Right renal cortex interstitium (tissue), 3 donors: ENCODE measurements at places on chromosomes 6 and 20.
A peak's percentile ranks its signal among the peaks of the same experiment; 100 is the strongest.

GRCh38 chr6:28648035-28648877 lies 122.6 kb downstream of the GPX5 start:
- peak; percentile 78 for DNase-seq

DNA sequence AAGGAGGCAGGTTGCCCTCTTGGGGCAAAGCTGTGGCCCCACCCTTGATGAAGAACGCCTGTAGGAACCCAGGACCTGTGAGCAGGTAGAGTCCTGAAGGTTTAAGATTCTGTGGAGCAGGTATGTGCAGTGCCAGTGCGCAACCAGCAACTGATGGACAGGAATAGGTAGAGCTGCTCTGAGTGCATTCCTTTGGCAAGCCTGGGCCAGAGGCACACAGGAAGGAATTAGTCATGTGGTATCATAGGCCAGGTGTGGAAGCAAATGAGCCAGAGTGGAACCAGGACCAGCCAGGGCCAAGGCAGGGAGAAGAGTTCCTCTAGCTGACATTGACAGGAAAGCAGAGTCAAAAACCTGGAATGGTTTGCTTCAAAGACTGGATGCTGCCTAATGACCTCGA lies 1.4 kb upstream of the KHDC1 start:
- DNase-seq, result no peak

DNA sequence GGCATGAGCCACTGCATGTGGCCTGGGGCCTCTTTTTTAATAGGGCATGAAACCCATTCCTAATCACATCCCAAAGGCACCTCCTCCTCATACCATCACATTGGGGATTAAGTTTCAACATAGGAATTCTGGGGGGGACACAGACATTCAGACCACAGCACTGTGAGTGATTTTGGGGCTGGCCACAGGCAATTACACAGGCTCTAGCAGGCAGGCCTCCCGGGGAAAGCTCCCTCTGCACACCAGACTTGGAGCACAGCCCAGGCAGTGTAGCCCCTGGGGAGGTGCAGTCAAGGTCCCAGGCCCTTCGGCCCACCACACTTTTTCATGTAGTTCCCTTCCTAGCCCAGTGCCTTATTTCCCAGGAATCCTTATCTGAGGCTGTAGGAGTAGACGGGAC lies 5.5 kb downstream of the SFT2D1 start:
- no peak for DNase-seq

- no peak for DNase-seq
Observed at GRCh38 chr6:149164199-149164750, 153.2 kb upstream of the TAB2 start.

- no peak for DNase-seq
Observed at GRCh38 chr6:26554697-26555504, 16.7 kb downstream of the HMGN4 start.

GRCh38 chr6:84606860-84607259 lies 157.5 kb downstream of the TBX18 start:
- DNase-seq, result no peak

DNA sequence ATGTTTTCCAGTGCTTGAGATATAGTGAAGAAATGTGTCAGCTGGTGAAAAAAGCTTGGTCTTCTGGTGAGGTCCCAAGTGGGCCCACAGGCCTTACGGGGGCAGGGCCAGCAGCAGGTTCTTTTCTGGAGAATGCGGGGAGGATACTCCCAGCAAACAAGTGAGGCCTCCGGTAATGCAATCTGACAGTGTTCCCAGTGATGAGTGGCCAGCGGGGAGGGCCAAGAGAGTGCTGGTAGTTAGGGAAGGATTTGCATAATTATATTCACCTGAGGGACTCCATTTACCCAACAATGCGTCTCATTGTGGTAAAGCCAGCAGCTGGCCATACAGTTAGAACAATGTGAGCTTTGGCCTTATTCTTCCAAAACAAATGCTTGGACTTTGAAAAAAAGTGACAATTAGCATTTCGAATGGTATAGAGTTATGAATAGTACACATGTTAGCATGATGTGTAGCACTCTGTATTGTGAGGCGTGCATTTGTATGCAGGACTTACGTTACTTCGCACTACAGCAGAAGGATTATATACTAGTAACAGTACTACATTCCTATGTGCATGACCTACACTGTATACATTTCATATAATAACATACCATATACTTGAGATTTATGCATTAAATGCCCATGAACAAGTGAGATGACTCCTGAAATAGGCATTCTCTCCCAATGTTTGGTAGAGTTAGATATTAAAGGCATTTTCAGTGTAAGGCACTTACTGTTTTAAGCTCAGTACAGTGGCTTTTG lies 69.8 kb downstream of the MYB start:
- DNase-seq, result no peak

DNA sequence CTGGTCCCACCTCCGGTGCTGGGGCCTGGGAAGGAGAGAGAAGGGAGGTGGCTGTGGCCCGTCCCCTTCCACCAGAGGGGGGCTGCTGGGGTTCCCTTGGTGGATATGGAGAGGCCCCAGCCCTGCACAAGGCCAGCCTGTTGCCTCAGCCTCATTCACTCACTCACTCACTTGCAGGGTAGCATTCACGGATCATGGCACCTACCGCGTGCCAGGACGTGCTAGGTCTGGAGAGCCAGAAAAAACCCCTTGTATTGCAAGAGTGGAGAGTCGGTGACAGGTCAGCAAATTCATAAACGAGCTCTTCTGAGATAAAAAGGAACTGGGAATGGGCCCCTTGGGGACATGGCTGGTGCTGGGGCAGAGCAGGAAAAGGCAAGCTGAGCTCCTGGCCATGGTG lies 6.4 kb upstream of the ZBTB46 start:
- DNase-seq, result no peak

DNA sequence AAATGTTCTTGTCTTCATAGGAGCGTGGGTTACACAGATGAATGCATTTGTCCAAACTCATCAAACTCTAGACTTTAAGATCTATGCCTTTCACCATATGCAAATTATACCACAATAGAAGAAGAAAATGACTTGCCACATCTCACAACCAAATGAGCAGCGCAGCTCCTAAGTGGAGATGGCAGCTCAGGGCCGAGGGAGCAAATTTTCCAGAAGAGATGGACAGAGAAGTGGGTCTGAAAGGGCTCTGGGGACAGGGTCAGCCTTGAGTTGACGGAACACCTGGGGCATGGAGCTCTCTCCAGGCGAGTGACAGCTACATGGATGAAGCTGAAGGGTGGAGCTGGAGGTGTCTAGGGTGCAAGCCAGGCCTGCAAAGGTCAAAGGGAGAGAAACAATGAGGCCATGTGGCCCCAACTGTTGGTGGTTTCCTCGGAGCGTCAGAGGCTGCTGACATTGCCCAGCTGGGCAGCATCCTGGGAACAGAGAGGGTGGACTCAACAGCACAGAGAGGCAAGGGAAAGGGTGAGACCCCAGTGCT lies 228.3 kb downstream of the NRN1 start:
- no peak for DNase-seq

- no peak for DNase-seq
Observed at GRCh38 chr6:31592396-31592771, 422 bp downstream of the NCR3 start.

DNA sequence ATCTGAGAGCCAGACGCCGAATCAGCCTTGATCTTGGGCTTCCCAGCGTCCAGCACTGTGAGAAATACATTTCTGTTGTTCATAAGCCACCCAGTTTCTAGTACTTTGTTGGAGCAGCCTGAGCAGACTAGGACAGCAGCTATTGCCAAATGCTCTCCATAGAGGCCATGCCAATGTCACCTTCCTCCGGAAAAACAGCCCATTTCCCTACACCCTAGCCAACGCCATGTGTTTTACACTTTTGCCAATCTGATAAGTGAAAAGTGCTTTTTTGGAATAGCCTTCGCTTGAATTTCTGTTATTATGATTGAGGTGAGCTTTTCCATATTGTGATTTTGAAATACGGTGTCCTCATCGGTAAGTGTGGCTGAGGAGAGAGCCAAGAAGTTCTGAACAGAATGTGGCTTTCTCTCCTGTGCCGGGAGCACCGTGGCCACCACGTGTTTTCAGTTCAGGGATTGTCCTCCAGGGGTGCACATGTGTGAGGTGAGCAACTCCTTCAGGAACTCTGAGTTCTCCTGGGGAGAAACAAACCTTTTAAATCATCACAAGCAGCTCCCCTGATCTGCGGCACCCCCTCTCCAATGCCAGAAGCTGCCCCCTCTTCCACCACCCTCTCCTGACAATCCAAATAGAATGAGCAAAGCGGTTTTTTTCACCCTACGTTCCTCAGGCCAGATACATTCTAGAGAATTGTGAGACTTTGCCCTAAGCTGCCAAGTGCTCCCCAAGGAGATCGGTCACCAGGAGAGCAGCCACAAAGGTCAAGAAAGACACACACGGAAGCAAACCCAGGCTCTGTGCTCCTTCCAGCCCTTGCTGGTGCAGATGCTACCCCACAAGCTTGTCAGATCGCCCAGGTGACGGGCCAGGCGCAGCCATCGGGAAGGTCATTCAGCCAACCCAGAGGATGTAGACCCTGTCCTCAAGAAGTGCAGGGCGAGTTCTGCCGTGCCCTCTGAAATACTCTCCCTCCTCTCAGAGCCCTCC lies 36.0 kb downstream of the TAF8 start:
- no peak for DNase-seq
